ENCODE measurements at places on chromosomes 12 and 14.

DNA sequence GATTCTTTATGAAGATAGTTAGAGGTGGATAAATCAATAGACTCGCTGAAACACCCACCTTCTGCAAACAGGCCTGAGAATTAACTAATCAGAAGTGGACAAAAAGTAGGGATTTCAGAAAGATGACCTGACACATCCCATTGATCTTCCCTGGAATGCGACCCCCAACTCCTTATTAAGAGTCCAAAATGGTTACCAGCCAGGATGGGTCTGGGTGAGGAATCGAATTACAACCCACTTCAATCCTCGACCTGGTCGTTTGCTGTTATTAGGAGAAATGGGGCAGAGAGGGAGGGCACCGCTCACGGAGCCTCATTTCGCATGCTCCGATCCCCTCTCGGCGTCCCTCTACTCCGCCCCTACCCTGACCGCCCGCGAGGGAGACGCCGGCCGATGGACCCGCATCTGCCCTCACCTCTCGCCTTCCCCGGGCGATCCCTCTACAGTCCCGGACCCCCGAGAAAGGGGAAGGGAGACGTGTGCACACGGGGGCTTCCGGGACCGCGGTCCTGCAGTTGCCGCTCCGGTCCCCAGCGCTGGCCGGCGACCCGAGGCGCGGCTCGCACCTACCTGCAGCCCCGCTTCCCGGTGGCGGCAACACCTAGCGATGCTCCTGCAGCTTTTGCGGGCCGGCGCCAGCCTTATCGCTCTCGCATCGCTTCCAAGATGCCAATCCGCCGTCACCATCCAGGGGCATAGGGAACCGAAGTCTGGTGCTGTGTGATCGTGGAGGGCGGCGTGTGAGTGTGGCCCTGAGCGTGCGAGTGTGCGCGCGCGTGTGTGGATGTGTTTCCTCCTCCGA is 69.3 kb upstream of the USP15 start:
- DNase-seq: peak; percentile 50

- no peak for DNase-seq
These were observed 5.2 kb upstream of the TEP1 start for GRCh38 chr14:20418501-20418909.

DNA sequence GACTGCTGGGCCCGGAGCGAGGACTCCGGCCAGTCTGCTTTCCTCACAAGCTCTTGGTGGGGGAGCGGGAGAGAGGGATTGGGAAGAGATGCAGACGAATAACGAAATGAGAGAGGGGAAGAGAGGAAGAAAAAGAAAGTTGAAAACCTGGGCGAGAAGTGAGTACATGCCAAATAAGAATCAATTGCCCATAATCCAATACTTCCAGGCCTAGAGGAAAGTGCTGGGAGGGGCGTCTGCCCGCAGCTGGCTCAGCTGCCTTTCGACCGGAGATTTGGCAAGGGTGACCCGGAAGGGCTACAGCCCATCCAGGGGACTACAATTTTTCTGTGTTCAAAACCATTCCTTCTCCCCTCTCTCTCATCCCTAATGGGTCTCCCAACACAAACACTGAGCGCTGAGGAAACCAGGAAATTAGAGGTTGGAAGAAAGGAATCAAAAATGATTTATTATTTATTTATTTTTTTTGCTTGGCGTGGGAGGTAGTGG is 4.9 kb downstream of the NKX2-1 start:
- no peak for DNase-seq

- no peak for DNase-seq
These were observed 7.8 kb upstream of the SP7 start for GRCh38 chr12:53343969-53344368.

DNA sequence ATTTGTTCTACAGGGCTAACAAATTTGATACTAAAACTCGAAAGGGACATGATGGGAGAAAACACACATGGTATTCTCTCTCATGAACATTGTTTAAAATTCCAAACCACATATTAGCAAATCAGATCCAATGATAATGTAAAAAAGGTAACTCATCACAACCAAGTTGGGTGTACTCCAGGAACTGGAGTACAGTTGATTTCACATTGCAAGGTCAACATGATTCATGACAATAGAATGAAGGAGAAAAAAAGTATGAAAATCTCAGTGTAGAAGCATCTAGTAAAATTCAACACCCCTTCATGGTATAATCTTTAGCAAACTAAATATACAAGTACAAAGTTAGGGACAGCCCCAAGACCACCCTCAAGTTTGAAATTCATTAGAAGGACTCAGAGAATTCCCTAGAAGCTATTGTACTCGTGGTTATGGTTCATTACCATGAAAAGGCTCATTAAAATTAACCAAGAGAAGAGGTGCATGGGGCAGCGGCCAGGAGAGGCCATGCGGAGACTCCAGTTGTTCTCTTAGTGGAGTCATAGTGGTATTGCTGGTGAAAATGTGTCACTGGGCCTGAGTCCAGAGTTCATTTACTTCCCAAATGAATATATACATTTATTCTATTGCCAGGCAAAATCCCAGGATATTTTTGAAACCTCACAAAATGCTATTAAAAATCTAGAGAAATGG is 3.1 kb upstream of the CDCA4 start:
- DNase-seq: no peak

- no peak for DNase-seq
These were observed 90.6 kb downstream of the SLC25A47 start for GRCh38 chr14:100413699-100414098.

DNA sequence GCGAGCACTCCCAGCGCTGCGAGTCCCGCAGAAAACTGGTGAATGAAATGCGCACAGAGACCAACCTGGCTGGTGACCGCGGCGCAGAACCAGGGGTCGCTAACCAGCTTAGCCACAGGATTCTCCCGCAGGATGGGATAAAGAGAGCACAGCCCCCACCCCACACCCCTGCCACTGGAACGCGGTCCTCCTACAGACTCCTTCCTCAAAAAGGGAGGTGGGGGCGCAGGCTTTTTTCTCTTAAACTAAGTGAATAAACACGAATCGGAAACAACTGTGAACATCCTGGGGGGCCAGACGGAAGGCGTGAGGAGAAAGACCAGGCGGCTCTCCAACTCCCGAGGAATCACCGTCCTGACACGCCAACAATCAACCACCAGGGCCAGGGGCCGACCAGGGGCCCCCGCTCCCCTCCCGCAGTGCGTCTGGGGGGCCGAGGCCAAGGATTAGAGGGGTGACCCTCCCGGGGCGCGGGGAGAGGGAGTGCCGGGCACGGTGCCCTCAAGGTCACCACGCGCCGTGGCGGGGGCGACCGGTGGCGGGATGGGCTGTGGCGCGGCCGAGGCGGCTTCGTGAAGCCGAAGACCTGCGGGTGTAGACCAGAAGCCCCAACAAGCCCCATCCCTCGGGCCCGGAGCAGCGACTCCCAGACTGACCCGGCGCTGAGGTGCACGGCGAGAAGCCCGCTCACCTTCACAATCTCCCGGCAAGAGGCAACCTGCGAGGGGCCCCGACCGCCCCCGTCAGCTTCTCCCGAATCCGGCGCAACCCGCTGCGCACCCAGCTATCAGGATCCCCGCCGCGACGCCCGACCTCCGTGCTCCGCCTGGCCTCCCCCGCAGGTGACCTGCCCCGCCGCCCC is 704 bp downstream of the ATP2B1 start:
- peak; percentile 33 for DNase-seq

DNA sequence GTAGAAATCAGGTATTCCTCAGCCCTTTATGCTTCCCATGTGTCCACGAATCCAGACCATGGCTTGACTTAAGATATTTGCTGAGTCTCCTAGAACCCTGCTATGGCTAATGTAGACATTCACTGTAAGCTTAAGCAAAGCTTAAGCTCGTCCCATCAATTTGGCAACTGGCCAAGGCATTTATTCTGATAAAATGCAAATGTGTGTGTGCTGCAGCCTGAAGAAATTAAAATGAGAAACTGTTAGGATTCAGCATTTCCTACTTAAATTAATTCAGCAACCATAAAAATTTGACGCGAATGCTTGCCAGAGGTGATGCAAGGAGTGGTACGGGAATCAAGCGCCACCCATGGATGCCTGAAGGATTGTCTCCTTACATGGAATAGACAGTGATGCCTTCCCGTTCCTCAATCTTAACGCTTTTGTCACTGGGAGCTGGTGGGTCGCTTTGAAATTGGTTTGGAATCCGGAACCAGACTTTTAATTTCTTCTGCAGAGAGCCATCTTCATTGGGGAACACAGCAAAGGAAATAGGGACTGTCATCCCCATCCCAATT is 13.2 kb downstream of the HEBP1 start:
- DNase-seq: no peak

GRCh38 chr12:100877776-100878175 is 83.2 kb downstream of the ANO4 start:
- DNase-seq: no peak

DNA sequence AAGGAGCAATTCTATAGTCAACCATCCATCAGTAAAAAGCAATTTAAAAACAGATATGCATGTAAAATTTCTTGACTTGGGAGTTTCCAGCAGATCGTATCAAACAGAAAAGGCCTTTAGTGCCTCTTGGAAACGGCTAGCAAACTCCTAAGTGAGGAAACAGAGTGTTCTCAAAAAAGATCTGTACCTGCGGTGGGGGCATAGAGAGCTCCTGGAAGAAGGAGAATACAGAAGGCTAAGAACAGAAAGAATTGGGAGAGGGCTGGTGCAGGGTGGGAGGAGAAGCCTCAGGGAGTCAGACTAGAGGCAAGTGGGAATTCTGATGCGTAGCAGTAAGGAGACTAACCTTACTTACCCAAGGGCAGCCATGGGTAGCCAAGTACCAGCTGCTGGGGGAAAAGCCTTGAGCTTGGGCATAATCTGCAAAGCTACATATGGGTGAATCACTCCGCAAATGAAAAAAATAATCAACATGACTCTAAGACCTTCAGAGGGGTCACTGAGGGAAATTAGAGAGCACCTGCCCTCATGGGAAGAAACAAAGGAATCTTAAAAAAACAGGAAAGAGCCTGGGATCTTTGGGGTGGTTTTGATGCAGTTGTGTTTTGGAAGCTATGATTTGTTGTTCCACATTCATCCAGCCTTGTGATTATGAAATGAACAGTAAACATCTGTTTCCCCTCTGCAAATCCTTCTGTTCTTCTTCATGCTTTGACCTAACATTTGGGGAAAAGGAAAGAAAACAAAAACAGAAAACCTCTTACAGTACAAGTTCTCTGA is 10.4 kb downstream of the RHOJ start:
- DNase-seq: no peak

DNA sequence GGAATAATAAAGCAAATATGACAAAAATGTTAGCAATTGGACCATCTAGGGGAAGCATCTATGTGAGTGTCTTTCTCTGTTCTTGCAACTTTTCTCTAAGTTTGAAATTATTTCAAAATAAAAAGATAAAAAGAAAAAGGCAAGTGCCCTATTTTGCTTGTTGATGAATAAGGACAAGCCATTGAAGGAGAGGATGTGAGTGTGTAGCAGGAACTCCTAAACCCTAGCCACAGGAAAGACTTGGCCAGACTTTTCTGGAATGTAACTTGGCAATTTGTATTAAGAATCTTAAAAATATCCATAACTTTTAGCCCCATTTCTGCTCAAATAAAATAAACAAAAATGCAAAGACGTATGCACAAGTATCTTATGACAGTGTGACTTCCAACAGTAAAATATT is 279.4 kb downstream of the CACNA1C start:
- DNase-seq: no peak

GRCh38 chr12:20505056-20505455 is 136.7 kb downstream of the PDE3A start:
- no peak for DNase-seq

DNA sequence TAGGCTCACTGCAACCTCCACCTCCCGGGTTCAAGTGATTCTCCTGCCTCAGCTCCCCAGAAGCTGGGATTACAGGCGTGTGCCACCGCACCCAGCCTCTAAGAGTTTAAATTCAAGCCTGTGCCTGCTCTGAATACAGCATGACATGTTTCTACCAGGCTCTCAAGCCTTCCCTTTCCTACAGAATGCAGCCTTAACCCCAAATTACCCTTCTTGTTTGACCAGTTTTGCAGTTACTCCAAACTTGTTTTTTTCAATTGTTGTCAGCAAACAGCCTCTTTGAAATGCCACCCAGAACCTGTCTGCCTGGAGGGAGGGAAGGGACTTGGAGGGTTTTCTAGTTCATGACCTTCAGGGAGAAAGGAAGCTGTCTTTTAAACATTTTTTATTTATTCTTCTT is 15.4 kb downstream of the GLTP start:
- DNase-seq: no peak

GRCh38 chr12:57090490-57090889 is 1.6 kb downstream of the NAB2 start:
- no peak for DNase-seq

GRCh38 chr12:124545508-124546418 is 21.6 kb downstream of the NCOR2 start:
- peak; percentile 53 for DNase-seq

DNA sequence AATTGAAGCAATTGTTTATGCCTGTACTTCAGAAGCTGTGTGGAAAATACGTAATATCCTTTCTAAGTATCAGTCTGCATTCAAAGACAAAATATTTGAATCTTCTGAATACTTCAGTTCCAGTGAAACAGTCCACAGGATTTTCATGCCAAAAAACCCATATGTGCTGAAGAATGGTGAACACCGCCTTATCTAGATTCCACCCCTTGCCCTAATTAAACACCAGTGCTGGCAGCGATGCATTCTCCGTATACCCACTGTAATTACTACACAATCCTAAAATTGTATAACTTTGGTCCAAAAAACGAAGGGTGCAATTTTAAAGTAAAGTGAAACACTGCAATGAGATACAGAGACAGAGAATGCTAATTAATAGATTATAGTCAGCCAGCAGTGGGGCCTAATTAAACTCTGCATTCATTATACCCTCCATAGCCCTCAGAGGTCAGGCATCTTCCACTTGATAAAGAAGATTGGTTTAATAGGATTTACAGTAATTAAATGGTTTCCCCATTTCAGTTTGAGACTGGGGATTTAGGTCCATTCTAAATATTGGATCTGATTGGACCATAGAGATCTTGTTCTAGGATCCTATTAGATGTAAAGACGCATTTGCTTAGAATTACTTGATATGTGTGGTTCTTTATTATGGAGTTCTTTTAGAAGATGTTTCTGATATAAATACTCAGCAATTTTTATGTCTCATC is 43.9 kb downstream of the ERC1 start:
- DNase-seq: no peak

DNA sequence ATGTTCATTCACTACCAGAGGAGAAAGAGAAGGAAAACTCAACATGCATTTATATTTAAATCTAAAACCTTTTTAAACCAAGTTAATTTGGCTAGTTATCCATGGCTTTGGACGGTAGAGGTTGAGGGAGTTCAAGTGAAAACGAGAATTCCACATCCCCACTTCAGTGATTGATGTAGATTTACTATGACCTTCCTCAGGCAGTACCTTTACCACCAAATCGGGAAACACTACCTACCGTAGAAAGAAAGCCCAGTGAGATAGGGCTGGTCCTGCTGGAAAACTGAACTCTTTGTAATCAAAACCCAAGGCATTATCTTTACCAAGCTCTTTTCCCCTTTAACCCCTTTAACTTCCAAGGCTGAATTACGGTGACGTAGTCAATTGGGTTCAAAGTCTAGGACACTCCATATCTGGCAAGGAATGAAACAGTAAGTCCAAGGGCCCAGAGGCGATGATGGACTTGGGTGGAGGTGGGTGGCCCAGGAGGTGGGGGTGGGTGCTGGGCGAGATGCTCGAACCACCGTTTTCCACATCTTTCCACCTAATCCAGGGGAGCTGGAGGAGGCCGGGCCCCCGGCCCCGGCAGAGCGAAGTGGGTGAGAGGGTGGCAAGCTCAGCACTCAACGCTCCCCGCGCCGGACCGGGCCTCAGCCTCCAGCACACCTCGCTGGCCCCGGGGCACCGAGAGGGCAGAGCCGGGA is 618 bp downstream of the SEC23A start:
- no peak for DNase-seq

All from stimulated activated effector memory CD8-positive, alpha-beta T cell treated with anti-CD3 and anti-CD28 coated beads, Interleukin-12 subunit alpha, Interleukin-12 subunit beta, amount 100 ng/mL, for 72 hours (primary cell).